ENCODE measurements at places on chromosomes 1 and 21.

DNA sequence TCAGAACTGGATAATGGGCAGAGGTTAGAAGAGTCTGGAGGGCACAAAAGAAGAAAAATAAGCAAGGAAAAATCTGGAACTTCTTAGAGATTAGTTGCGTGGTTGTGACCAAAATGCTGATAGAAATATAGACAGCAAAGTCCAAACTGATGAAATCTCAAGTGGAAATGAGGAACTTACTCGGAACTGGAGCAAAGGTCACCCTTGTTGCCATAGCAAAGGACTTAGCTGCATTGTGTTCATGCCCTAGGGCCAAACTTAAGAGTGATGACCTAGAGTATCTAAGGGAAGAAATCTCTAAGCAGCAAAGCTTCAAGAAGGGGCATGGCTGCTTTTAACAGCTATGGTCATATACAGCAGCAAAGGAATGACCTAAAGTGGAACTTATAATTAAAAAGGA, 180.0 kb downstream of the TTLL7 start:
- DNase-seq: peak; percentile 73

DNA sequence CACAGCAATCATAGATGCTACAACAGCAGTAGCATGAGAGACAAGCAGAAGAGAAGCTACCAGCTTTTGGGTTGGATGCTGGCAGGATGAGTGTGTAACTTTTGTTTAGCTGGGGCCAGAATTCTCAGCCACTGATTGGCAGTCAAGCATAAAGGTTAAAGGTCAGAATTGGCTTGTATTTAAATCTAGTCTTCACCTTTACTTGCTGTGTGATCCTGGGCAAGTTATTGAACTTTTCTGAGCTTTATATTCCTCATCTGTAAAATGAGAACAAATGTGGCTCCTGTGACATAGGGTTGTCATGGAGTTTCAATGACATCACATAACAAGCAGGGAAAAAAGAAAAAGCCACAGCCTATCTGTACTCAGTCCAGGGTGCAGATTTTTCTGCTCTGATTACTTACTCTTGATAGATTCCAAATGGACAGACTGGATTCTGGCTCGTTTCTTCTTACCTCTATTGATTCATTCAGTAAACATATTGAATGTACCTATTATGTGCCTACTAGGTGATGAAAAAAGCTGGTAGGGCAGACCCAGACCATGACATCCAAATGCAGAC, 2.8 kb upstream of the AZIN2 start:
- DNase-seq: no peak

GRCh38 chr1:26166719-26167281, 2.0 kb downstream of the C1orf232 start:
- no peak for DNase-seq

DNA sequence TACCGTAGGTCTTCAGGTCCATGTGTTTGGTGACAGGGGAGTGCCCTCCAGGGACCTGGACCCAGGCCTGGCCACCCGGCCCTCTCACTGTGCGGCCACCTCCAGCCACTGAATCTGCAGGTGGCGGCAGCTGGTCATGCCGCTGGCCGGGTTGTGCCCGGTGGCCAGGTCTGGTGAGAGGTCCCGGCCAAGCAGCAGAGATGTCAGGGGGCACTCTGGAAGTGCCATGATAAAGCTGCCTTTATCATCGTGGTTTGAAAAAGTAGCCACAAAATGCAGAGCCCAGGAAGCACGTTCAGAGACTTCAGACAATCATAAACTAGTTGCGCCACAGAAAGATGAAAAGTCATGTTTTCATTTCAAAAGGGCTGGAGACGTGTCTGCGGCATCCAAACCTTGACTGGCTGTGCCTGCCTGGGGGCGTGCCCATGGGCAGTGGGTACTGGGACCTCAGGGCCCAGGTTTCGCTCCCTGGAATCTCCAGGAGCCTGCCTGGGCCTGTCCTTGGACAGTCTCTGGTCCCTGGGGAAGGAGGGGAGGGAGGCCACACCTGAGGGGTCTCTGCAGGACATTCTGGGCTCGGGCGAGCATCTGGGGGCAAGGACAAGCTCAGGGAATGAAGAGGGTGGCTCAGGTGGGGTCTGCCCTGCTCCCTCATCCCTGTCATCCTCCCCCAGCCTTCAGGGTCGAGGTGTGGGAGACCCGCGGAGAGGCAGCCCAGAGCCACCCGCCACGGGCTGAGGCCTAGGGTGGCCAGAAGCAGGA, 44.9 kb downstream of the COL18A1 start:
- no peak for DNase-seq

DNA sequence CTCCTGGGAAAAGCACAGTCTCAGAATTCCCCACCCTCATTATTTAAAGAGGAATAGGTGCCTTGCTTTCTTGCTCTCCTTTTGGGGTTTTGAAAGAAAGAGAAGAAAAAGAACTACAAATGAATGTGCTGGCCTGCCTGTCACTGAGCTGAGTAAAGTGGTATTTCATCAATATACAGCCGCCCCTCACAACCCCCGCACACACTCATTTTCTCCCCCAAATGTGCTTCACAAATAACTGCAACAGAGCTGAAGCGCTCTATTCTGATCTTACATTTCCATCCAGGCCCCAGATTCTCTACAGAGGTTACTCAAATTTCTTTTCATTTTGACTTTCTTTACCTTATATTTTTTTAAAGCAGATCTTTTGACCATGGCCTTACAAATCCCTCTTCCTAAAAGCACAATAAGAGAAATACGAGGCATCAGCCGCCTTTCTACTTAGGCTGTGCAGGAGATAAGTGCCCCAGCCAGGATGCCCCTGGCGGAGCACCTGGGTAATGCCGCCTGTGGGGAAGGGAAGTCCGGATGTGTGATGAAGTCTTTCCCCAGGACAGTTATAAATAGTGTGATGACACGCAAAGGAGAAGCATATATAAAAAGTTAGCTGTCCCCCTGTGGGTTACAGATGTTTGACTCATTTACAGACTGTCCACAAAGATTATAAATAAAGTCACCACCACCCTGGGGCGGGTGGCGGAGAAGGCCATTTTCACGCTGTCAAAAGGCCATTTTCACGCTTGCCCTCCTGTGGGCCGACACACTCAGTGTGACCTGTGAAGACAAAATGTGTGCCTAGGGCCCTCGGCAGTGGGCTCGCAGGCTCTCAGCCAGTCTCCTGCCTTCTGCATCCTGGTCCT, 6.5 kb downstream of the KCNN3 start:
- DNase-seq: peak; percentile 57

DNA sequence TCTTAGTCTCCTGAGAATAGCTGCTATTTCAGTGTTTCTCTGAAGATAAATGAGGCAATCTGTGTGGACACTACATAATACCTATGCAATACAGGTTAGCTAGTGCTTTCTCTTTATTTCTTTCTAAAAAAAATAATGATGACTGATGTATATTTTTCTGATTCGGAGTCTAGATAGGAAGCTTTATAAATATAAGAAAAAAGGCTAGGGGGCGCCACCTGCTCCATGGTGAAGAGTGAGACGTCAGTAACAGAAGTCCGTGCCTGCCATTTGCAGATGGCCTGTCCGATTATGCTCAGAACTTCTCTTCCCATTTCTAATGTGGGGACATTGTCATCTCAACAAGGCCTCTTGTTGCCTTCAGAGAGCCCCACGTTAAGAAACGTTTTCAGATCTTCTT, 26.4 kb downstream of the QSOX1 start:
- DNase-seq: peak; percentile 81

- DNase-seq: peak; percentile 83
These were observed 57.8 kb downstream of the ZNF281 start for GRCh38 chr1:200351826-200352549.

DNA sequence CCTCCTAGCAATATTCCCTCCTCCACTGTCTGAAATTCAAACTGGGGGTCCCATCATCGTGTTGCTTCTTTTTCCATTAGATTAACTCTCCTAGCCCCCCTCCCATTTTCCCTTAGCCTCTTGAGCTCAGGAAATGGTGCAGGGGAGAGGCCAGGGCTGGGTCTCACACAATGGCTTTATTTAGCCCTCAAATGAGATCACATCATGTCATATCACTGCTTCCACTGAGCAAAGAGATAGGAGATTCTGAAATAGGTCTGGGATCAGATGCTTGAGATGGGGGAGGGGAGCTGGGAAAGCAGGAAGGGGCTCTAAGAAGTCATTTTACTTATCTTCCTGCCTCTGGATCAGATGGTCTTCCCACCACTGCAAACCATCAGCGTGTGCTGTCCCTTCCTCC, 17.8 kb upstream of the ARHGEF2 start:
- no peak for DNase-seq

DNA sequence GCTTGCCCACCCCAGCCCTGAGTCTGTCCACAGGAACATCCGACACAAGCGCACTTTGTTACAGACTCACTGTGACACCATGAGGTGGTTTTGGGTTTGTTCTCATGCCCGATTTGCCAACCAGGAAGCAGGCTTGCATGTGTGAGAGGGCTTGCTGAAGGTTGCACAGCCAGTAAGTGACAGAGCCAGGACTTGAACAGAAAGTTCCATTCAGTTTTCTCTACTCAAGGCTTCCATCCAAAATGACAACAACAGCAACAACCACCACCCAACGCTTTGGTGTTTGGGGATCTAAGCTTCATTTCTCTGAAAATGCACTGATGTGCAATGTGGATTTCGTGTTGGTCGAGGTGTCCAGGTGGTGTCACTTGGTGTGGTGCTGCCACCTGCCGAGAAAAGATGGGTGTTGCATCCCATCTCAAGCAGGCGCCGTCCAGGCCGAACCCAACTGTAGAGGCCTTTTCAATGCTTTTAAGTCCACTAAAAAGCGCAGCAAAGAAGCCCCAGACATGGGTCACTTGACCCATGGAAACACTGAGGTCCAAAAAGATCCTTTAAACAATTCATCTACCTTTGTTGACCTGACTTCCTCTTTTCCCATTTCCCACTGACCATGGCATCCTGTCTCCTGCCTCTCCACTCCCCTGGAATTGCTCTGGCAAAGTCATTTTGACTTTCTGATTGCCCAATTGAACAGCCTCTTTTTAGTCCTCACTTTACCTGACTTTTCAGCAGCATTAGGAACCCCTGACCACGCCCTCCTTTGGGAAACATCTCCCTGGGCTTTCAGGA, 12.2 kb downstream of the CITED4 start:
- peak; percentile 77 for DNase-seq

DNA sequence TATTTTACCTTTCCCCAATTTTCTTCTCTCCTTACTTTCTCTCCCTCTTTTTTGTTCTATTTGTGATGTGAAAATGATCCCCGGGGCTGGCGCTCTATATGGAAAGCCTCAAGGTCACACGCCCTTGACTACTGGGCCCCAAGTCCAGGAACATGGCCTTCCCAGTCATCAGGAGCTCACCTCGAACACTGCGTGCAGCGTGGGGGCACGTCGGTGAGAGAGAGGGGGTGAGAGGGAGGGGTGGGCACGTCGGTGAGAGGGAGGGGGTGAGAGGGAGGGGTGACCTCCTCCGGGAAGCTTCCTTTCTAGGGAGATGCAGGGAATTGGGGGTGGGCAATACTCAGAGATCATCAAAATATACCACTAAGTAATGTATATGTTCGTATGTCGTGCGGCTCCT, 94.6 kb upstream of the TMPRSS2 start:
- DNase-seq: no peak

GRCh38 chr1:214637125-214637524, 34.1 kb downstream of the CENPF start:
- no peak for DNase-seq

DNA sequence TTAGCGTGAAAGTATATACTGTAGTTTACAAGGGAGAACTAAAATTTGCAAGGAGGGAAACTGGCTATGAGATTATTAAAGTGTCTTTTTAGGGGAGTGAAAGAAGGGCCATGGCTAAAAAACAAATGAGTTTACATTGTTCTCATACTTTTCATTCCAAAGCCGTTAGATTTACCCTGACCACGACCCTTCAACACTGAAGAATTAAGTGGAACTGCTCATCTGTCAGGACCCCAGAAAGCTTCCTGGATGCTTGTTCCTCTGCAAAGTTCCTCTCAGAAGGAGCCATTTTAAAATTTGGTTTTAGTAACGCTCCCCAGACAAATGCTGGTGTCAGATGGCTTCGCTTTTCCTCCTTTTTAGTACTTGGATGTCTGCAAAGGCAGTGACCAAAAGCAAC, 82.7 kb upstream of the ZBTB18 start:
- DNase-seq: no peak

- peak; percentile 22 for DNase-seq
These were observed 37.2 kb downstream of the EVI5 start for GRCh38 chr1:92747735-92748134.

DNA sequence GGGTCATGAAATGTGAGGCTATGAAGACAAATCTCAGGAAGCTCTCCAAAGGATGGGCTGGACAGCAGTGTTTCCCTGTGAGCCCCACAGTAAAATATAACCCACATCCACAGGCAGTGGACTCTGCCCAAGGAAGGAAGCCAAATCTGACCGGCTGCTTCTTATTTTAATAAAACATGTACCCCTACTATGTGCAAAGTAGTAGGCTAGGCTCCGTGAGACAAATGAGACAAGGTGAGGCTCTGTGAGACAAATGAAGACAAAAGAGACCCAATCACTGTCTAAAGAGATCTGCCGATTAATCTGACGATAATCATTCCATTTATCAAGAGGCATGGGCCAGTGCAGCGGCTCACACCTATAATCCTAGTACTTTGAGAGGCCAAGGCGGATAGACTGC, 2.1 kb downstream of the ASAP3 start:
- DNase-seq: no peak

DNA sequence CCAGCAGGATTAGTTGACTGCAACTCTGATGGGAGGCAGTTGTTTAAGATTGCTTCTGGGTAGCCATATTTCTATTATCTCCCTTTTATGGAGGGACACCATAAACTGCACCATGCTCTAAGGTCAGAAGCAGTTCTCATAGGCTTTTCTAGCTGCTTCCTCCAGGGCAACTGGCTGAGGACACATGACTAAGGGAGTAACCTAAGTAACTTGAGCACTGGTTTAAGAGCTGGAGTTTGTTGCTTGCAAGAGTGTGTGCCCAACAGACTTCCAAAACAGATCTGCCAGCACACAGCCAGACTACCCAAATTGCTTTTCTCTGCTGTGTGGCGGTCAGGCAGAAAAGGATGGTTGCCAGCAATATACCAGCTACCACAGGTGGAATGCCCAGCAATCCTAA, 111.2 kb upstream of the LHX8 start:
- no peak for DNase-seq

DNA sequence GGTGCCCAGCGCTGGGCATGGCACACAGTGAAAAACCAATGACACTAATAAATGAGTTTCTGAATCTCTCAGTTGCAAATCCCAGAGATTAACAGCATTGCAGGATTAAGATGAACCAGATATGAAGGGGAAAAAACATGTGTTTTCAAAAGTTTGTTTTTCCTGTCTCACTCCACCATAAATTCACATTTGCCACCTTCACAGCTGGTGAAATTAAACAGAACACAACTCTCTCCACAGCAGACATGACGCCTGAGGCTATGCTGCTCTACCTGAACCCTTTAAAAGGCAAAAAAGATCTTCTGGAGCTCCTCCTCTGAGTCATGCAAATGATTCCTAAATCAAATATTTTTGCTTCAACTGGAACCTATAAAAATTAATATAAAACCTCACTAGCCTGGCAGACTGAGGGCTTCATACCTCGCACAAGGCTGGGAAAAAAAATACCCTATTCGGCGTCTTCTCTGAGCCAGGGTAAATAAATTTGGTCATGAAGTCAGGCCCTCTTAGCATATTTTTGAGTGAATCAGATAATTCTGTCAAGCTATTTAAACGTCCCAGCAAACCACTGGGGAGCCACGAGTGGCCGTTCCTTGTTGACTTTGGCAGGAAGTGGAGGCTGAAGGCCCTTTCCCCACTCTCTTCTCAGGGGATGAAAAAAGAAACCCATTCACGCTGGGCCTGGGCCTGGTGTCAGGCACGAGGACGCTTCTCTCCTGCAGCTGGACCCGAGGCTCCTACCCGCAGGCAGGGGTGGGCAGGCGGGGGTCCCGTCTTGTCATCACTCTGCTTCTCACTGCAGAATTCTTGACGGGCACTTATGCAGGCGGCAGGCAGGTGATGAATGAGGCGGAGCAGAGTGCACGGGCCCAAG, 53.0 kb downstream of the DMRTB1 start:
- DNase-seq: no peak

Measured in suppressor macrophage treated with lipopolysaccharide for 1 hour (primary cell).